Activated CD8-positive, alpha-beta memory T cell treated with anti-CD3 and anti-CD28 coated beads, Interleukin-2, amount 50 U/mL, for 4 hours (primary cell): ENCODE measurements at places on chromosomes 2 and 18.

DNA sequence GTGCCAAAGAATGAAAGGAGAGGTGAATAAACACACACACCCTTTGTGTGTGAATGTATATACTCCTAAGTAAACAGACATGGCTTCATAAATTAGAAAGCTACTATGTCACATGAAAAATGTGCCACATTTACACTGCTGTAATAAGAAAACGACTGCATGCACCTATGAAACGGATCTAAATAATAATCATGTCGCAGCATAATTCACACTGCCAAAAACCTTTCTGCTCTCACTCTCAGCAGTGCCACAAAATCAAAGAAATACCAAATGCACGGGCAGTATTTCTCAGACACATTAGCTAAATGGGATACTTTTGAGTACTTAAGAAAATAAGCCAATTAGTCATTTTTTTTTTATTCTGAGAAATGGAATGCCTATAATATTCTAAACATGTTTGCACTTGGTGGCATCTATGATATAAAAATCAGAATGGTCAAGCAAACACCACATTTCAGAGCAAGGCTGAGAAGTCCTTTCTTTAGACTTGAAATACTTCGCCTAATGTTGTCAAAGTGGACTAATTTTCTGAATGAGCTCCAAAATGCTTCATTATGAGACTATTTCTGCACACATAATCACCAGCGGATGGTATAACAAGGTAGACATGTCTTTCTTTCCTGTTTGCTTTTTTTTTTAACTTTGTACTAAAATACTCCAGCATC lies 6.6 kb downstream of the BCL11A start:
- no peak for DNase-seq

DNA sequence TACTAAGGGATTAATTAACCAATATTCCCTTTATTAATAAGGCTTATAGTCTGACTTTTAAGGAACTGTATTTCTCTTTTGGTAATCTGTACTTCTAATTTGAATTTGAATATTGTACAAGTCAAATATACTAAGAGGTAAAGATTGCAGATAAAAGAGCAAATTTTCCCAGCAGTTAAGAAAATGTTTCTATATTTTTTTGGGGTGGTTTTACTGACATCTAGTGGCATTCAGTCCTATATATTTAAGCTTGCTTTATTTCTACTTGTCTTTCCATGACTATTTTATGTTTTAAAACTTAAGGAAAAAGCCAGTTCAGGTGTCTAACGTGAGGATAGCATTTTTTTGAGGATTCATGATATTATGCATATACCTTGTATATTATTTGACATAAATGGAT lies 41.6 kb downstream of the TDRD15 start:
- DNase-seq: no peak

DNA sequence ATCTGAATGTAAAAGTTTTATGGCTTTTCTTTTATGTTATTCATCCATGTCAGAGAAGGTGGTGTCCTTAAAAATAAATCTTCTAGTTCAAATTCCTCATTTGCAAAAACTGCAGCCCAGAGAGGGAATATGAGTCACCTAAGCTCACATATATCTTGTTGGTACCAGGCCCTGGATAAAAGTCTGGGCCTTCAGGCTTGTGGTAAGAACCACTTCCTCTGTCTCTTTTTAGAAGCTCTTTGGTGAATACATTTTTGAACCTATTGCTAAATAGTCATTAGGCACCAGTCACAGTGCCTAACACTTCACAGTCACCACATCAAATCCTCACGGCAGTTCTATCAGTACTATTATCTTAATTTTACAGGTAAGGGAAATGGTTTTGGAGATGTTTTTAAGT lies 199.2 kb downstream of the KCNS3 start:
- DNase-seq: no peak

- DNase-seq: no peak
These were observed 3.1 kb upstream of the MOB1A start for GRCh38 chr2:74181739-74182138.

DNA sequence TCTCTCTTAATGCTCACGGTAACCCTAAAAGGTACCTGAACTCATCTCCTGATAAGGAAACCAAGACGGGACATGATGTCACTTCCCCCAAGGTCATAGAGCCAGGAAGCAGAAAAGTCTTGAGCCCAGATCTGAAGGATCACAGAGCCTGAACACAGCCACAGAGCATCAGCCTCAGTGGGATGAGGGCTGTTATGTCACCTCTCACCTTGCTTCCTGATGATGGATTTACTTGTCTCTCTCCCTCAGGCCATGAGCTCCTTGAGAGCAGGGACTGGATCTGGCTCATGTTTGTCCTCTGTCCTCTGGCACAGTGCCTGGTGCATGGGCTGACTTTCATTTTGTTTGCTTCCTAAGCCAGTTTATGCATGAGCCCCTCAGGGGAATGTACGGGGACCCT lies 54.2 kb downstream of the SERTAD2 start:
- DNase-seq: no peak

- DNase-seq: no peak
These were observed 25.9 kb downstream of the RAMP1 start for GRCh38 chr2:237885111-237885930.

- DNase-seq: no peak
These were observed 1082.0 kb downstream of the DPP10 start for GRCh38 chr2:115524452-115524851.

GRCh38 chr2:24360050-24360962 lies at the start of gene ITSN2:
TSS of gene ITSN2 (minus strand) at chr2:24360536. CDS start at chr2:24328082, 32,454 bp downstream.
- DNase-seq: peak; percentile 80

DNA sequence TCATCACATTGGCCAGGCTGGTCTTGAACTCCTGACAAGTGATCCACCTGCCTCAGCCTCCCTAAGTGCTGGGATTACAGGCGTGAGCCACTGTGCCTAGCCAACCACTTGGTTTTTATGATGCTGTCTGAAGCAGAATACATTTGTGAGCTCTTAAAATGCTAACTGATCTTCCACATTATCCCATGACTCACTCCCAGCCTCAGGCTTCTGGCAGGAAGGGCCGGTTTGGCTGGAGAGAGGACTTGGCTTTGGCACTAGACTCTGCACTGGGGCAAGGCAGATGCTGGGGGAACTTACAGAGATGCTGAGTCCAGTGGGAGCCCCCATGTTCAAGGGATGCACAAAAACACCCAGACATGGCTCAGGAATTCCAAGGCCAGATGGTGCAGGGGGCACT lies 40.5 kb upstream of the SH3BP4 start:
- no peak for DNase-seq

DNA sequence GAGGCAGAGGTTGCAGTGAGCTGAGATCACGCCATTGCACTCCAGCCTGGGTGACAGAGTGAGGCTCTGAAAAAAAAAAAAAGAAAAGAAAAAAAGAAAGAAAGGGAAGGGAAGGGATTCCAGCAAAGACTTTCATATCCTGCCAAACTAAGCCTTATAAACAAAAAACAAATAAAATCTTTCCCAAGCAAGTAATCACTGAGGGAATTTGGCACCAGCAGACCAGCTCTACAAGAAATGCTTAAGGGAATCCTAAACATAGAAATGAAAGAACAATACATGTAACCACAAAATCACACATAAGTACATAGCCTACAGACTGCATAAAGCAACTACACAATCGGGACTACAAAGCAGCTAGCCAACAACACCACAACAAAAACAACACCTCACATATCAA lies 79.1 kb downstream of the TRABD2A start:
- no peak for DNase-seq

DNA sequence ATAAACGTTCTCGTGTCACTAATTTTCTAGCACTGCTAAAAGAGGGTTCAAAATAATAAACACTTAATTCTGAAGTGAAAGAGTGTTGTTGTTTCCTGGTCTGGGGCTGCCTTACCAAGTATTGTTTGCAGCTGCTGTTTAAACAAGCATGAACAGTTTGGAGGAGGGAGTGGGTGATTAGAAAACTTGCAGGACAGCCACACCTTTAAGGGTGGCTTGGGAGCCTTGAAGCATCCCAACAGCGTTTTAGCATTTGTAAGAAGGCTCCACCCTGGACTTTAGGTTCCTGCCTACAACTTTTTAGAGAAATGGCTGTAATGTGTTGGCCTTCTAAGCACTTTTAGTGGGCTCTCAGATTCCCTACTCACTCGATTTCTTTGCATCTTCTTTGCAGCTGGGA lies 371.6 kb downstream of the TGIF1 start:
- no peak for DNase-seq

GRCh38 chr2:64000630-64001381 lies 18.4 kb downstream of the VPS54 start:
- DNase-seq: no peak

DNA sequence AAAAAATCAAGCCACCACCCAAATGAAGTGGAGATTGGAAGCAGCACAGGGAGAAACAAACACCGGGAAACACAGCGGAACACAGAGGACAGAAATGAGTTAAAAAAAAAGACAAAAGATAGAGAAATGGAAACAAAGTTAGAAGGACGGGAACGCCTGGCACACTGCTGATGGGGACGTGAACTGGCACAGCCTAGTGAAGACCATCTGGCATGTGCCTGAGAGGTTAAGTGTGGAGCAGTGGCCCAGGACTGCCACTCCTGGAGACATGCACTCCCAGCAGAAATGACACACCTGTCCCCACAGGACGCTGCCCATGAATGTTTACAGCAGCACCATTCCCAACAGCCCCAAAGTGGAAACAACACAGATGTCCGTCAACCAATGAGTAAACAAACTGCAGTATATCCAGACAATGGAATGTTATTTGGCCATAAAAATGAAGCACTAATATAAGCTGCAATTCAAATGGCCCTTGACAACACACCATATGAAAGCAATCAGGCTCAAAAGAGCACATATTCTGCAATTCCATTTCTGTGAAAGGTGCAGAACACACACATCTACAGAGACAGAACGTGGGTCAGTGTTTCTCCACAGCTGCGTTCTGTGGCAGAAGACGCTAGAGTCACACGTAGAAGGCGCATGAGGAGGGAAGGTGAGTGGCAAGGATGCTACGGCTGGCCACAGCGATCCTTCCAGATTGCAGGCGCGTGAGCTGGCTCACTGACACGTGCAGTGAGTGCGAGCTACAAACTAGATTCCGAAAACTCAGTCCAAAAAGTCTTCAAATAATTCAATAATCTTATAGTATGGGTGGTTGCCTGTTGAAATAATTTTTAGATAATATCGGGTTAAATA lies 24.6 kb downstream of the THAP4 start:
- DNase-seq: no peak

GRCh38 chr18:50855976-50856757 lies 22.8 kb upstream of the ME2 start:
- no peak for DNase-seq

GRCh38 chr2:31704561-31705212 lies 123.9 kb upstream of the SRD5A2 start:
- no peak for DNase-seq

GRCh38 chr18:9454061-9454703 lies 21.1 kb upstream of the RALBP1 start:
- DNase-seq: no peak

GRCh38 chr2:239700686-239701345 lies 300.0 kb upstream of the HDAC4 start:
- DNase-seq: no peak

DNA sequence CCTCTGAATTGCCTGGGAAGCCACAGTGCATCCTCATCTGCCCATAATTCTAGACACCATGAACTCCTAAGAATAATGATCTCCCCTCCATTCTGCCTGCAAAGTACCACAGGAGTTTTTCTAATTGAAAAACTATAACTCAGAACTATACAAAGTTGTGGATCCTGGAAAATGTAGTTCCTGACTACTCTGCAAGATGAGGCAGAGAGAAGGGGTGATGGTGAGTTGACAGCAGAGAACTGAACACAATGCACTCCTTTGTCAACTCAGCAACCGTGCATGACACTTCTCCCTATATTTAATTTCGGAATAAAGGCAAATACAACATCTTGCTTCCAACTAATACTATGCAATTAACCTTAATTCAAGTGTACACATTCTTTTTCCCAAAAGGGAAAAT lies 471.1 kb upstream of the FAM98A start:
- DNase-seq: no peak

DNA sequence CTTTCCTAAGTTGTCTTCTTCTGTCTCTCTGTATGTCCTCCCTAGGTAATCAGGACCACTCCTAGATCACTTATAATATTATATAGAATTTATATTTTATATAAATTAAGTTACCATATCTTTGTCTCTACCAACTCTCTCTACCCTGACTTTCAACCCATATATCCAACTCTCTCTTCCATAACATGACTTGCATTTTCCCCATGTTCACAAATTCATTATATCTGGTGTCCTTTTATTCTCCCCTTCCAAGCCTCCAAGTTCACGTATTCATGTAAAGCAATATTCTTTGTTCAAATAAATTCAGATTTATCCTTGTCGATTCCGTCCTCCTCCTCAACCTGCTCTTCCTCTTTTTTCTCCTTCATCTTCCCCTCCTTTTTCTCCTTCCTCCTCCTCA lies 127.5 kb downstream of the XIRP2 start:
- DNase-seq: no peak

DNA sequence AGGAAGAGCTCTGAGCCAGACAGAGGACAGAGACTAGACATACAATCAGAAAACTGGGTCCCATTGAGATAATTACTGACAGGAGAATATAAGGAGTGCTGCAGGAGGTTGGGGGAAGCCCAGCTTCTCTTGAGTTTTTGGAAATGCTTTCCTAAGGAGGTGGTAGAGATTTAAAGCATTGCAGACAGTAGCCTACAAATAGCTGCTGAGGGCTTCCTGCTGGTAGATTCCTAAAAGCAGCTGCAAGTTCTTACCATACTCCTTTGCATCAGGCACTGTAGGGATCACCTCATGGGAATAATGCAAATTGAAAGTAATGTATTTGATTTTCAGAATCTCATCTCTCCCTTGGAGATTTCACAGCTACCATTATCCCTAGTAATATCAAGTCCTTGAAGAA lies 902.6 kb upstream of the GCFC2 start:
- DNase-seq: no peak

- DNase-seq: no peak
These were observed 49.4 kb downstream of the TWIST2 start for GRCh38 chr2:238897122-238897880.

GRCh38 chr2:144470816-144471215 lies 49.1 kb downstream of the ZEB2 start:
- no peak for DNase-seq

GRCh38 chr18:79853993-79854364 lies 56.2 kb downstream of the KCNG2 start:
- DNase-seq: no peak

DNA sequence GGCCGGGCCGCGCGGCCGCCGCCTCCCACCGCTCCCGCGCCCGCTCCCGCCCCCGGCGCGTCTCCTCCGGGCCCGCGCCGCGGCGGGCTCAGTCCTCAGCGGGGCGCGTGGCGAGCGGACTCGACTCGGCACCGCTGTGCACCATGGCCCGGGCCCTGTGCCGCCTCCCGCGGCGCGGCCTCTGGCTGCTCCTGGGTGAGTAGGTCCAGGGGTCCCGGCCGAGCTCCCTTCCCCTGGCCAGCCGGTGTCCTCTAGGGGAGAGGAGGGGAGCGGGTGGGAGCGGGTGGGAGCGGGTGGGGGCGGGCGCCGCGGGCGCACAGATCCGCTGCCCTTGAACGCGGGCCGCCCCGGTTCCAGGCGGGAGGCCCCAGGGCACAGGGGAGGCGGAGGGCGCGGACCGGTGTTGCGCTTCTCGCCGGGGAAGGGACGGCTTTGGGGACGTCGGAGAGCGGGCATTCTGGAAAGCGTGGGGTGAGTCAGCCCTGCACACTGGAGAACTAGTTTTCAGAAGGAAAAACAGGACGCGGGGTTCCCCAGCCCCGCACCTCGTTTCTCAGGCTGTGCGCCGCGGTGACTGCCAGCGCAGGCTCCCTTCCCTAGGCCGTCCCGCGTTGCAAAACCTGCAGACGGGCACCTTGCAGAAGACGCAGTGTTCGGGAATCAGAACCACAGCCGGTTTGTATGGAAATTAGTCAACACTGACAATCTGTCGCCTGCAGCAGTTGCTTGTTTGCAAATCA lies at the start of gene RAMP1:
Gene RAMP1, plus strand, starts transcription at position 91 of the 740 bp plus-strand sequence. Its CDS starts 53 bp downstream, at position 144.
- DNase-seq: no peak
